Colonic mucosa (tissue), 4 donors: ENCODE measurements at places on chromosomes 5 and 9. TPM values are rescaled to one million over a fixed set of nuclear protein-coding genes. Genes with fewer than 3 reads are reported as not detected.
A peak's percentile ranks its signal among the peaks of the same experiment; 100 is the strongest.

Gene ESM1
- 0.29 TPM for total RNA-seq

Gene CAMK2A
- 0.61 TPM for total RNA-seq

Gene LECT2
- not detected for total RNA-seq

Gene PCDHB10
- total RNA-seq = 0.17 TPM

DNA sequence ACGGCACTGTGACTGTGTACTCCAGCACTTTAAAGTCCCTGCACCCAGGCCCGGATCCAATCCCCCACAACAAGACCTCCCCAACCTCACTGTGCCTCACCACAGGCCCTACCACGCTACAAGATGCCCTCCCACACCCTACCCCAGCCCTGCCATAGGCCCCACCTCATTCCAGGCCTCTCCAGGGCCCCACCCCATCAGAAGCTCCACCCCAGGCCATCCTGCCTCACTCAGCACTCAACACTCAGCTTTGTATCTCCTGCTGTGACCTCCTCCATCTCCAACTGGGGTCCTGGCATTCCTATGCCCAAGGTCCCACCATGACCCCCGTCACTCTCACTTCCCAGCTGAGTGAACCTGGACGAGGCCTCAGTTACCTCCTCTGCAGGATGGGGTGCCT lies 38.8 kb downstream of the BARX1 start:
- no peak for DNase-seq

Gene CNTNAP3
- total RNA-seq = 1.6 TPM

GRCh38 chr9:135216236-135216635 lies 128.8 kb downstream of the OLFM1 start:
- no peak for DNase-seq

- no peak for DNase-seq
These were observed 357.4 kb downstream of the MLLT3 start for GRCh38 chr9:20264896-20265295.

DNA sequence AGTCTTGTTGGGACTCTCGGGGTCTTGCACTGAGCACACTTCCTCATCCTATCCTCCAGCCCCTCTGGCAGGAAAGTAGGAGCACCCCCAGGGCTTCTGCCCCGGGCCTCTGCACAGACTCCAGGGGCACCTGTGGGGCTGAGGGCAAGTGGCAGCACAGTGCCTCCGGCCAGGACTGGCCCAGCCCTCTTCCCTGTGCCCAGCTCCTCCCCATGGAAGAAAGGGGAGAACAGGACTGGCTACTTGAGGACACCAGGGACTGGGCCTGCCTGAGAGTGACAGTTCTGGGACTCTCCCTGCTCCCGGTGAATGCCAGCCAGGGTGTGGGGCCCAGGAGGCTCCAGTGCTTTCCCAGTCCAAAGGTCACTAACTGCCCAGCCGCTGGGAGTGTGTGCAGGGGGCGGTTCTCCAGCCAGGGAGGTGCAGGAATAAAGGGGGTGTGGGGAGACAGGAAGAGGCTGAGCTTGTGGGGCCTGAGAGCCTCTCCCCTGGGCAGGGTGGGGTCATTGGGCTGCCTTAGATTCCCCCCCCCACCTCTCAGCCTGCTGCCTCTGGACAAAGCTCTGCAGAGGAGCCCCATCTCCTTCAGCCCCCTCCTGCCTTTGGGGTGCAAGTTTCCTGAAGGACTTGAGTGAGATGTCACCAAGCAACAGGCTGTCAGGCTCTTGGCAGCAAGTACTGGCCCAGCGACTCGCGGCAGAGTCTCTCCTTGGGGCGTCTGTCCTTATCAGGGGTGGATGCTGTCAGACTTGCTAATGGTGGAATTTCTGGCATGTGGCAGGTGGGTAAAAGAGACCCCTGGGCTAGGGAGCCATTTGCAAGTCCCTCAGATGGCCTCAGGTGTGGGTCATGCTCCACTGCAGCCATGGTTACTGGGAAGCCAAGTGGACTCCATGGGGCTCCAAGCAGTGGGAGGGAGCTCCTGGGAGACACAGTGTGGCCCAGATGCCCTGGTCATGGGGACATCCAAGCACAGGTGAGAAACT lies 19.1 kb upstream of the JADE2 start:
- DNase-seq = peak; percentile 98

DNA sequence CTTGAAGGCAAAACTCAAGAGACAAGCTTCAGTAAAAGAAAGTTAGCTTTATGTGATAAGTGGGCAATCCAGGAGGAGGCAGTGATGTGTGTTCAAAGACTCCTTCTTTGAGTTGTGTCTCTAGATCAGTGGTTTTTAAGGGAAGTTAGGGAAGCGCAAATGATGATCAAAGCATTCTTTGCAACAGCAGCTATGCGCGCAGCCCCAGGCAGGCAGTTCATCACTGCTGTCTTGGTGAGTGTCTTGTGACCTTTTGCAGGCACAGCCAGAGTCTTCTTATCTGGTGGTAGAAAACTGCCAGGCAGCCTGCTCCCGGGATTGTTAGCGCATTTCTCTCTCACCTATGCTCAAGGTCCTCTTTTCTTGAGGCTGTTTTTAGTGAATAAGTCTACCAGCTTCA lies 40.3 kb upstream of the CLK4 start:
- no peak for DNase-seq

DNA sequence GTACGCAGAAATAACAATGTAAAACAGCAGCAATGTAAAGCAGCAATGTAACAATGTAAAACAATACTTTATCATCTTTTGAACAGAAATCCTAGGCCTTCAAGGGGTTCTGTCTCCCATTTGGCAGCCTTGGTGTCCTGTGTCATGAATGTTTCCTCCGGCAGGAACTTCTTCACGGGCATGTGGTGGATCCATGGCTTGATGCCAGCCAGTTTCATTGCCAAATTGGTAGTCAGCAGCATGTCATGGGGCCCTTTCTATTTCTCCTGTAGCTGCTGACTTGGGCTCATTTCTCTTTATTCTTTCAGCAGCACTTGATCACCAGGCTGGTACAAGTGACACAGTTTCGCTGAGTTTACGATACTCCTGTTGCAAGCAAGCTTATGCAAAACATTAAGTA lies 275.3 kb downstream of the HTR1A start:
- DNase-seq = no peak

- DNase-seq = no peak
These were observed 829.4 kb downstream of the CDH12 start for GRCh38 chr5:22023784-22024183.

- DNase-seq = peak; percentile 74
These were observed 394.3 kb downstream of the GADD45G start for GRCh38 chr9:89999176-89999533.

DNA sequence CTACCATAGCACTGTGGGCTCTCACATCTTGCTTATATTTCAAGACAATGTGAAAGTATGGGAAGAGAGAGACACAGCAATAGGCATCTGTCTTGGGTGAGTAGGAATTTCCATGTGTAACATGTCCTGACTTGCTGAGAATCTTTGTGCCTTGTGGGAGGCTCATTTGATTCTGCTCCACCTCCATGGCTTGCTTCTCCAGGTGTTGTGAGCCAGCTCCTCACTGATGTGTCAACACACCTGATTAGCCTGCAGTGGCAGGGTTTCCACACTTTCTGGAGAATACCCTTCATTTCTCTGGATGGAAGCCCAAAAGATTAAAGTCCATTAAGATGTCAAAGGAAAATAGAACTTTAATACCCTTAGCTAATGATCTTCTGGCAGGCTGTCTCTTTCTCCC lies 613.6 kb downstream of the ZNF608 start:
- no peak for DNase-seq

DNA sequence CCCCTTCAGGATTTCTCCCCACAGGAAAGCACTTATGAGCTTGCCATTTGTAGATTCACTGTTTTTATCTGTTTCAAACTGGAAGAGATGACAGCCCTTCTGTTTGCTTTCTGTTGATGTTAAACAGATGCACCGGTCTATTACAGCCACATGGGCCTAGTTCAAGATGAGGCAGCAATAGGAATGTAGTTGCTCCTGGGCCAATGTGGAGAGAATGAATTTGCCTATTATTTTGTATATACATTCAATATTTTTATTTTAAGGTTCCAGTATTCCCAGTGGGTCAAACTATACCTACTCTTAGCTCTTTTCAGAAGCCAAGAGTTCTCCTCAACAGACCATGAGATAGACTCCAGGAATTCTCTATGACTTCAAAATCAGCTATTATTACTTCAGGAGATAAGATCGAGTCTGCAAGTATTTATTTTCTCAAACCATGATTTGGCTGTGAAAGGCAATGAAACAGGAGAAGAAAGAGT lies 461.6 kb downstream of the RASEF start:
- DNase-seq = no peak

DNA sequence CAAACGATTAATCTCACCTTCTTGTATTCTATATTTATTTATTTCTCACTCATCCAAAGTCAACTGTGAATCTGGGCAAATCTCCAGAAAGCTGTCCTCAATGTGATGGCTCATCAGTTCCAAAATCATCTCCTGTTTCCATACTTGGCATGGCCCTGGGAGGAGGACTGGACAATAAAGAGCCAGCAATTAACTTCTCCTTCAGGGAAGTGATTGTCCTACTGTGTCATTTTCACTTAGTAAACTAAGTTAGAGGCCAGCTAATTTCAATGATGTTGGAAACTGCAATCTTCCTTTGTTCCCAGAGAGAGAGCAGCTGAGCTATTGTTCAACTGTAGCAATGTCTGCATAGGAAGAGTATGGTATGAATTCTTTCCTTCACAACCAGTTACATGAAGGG lies 17.5 kb downstream of the CDH12 start:
- DNase-seq = no peak

GRCh38 chr5:76415855-76416254 lies 12.8 kb downstream of the IQGAP2 start:
- no peak for DNase-seq

- DNase-seq = peak; percentile 73
These were observed 23.7 kb upstream of the ANKH start for GRCh38 chr5:14895301-14895700.

- DNase-seq = no peak
These were observed 77.0 kb downstream of the ANKRD55 start for GRCh38 chr5:56155992-56156584.

GRCh38 chr9:99103901-99104458 lies 933 bp upstream of the TGFBR1 start:
- DNase-seq = no peak

DNA sequence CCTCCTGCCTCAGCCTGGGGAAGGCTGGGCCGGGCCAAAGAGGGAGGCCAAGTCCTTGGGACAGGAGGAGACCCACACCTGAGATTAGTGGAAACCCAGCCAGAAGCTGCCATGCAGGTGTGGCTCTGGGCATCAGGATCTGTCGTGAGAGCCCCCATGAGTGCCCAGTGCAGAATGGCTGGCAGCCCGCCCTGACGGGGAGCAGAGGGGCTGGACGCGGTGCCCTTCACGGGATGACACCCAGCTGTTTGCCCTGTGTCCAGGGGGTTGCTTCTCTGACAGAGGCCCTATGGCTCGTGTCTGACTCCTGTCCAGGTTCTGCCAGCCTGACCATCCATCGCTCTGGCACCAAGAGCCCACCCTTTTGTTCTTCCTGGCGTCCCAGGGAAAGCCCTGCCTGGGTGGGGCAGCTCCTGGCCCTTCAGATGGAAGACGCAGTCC lies 8.5 kb downstream of the DIPK1B start:
- no peak for DNase-seq

Gene HAVCR1
- total RNA-seq = 27.7 TPM

DNA sequence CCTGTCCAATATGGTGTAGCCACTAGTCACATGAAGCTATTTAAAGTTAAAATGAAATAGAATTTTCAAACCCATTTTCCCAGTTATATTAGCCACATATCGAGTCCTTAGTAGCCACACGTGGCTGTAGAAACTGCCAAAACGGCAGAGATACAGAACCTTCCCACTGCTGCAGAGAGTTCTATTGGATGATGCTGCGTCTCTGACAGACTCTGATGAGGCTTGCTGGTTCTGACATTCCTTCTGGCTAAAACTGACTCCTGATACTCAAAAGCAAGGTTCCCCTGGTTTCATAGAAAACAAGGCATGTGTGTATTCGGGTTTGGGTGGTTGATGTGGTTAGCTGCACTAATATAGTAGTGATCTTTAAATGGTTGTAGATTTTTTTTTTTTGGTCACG lies 91.5 kb downstream of the TLE4 start:
- no peak for DNase-seq

- DNase-seq = no peak
These were observed 595 bp upstream of the GRHPR start for GRCh38 chr9:37421914-37422288.

Gene GABRB2
- 1.5 TPM for total RNA-seq

DNA sequence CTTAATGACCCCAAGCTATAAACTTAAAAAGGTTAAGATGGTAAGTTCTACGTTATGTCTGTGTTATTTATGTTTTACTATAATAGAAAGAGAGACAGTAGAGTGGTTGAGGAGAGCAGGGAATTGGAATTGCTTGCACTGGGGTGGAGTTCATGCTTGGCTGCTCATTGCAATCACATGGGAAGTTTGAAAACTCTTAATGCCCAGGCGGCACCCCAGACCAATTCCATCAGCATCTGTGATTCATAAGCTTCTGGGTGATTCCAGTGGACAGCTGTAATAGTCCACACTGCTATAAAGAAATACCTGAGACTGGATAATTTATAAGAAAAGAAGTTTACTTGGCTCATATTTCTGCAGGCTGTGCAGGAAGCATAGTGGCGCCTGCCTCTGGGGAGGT lies 323.9 kb upstream of the MSX2 start:
- DNase-seq = no peak

DNA sequence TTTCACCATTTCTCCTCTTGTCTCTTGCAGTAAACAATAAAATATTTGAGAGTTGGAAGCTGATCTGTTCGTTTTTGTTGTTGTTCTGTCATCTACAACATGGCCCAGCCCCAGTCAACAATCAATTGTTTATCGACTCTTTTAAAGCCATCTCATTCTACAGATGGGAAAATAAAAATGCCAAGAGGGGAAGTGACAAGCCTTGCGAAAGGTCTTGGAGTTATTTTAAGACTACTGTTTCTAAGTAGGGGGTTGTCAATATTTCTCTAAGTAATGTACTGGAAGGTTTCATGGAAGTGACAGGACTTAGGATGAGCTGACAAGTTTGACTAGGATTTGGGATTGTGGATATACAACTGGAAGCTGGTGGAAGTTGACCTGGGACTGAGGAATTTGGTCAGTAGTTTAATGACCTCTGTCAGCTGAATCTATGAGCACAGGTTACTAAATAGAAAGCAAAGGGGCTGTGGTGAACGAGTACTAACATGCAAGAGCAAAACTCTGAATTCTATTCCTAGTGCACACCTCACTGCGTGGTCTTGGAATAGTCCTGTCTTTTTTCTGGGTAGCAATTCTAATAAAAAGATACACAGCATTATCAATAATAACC lies 57.5 kb upstream of the ADRB2 start:
- DNase-seq = no peak

Gene CFAP157
- 0.12 TPM for total RNA-seq
